HT-29 (cell line): ENCODE measurements at places on chromosomes 1 and 21. TPM values are rescaled to one million over a fixed set of nuclear protein-coding genes. Genes with fewer than 3 reads are reported as not detected.

The ACKR1 gene
- total RNA-seq = not detected in 2 replicates

The TFF2 gene
- 1.5 and 3.2 TPM in 2 replicates for total RNA-seq

The OR2T35 gene
- total RNA-seq = not detected in 2 replicates

DNA sequence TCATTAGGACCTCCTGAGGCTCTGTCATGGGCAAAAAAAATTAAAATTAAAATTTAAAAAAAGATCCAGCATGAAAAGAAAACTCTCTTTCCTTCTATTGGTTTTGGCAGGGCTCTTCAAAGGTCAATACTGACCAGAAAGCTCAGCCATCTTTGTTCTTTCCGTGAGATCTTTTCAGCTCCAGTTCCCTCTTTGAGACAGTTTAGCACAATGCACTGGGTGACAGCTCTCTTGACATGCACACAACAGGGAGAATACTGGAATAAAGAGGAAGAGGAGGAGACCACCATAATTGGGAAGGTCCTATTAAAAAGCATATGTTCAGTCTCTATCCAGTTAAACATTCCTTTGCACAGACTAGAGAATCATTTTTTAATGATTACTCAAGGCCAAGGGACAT is 6.3 kb downstream of the LIX1L start:
- no peak for DNase-seq

The EXTL1 gene
- not detected in 2 replicates for total RNA-seq
